Dermis blood vessel endothelial cell (primary cell): ENCODE measurements at places on chromosomes 7 and 10. TPM values are rescaled to one million over a fixed set of nuclear protein-coding genes. Genes with fewer than 3 reads are reported as not detected.

The ANKRD22 gene
- not detected in 2 replicates for total RNA-seq

DNA sequence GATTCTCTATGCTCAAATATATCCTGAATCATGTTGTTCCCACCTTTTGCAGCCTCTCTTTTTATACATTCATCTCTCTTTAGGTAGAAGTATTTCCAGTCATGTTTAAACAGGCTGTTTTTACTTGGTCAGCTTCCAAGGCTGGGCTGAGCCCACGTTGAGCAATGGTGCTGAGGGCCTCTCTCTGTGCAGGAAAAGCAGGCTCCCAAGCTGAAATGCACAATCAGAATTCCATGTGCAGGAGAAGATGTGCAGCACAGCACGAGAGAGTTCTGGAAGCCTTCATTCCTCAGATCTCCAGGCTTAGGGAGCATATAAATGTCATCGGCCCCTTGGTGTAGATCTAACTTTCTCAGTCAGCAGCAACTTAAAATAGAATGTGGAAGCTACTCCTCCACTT, 588.5 kb downstream of the TNS3 start:
- DNase-seq: no peak

- DNase-seq: no peak
Observed at GRCh38 chr10:46304062-46304461, 17.3 kb downstream of the ANTXRL start.

- no peak for DNase-seq
Observed at GRCh38 chr10:17676919-17677318, 33.0 kb downstream of the STAM start.
